Liver (tissue), 10 donors: ENCODE measurements at places on chromosomes 1 and 21. TPM values are rescaled to one million over a fixed set of nuclear protein-coding genes. Genes with fewer than 3 reads are reported as not detected.

Gene THEM5
- not detected for polyA plus RNA-seq

DNA sequence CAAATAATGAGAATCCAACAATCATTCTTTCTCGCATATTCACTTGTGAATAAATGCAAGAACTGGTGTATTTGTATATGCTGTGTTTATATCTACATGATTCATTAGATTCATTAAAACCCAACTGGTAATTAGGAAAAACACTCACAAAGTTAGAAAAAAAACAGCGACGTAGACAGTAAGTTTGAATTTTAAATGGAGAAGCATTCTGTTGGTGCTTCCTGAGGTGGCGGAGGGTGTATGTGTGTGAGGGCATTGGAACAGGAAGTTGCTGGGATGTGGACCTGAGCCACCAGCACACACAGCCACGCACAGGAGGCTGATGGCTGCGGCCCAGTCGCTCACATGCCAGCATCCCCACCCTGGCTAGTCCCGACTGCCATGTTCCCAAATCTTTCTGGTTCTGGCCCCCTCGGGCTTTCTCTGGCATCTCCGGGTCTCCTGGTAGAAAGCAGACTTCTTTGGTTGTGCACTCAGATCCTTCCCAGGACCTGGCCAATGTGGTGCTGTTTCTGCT, 121.6 kb upstream of the IRF2BP2 start:
- no peak for DNase-seq

Gene SLC16A4
- 0.72 TPM for polyA plus RNA-seq

Gene TLCD4
- 92.7 TPM for polyA plus RNA-seq

DNA sequence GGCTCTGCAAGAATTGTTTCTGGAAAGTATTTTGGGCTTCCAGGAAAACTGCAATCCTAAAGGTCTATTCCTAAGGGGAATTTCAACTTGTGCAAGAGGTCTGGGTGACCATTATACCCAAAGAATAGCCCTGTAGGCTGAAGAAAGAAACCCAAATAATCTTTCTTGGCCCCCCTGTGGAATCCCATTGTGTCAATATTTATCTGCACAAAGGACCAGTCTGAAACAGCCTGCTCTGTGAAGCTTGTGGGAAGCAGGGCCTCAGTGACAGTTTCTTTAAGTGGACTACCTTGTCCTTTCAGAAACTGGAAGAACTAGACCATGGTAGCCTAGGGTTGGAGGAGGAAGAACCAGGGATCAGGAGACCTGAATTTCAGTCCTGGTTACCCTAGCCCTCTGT, 58.4 kb upstream of the HSD17B7 start:
- DNase-seq, result no peak

DNA sequence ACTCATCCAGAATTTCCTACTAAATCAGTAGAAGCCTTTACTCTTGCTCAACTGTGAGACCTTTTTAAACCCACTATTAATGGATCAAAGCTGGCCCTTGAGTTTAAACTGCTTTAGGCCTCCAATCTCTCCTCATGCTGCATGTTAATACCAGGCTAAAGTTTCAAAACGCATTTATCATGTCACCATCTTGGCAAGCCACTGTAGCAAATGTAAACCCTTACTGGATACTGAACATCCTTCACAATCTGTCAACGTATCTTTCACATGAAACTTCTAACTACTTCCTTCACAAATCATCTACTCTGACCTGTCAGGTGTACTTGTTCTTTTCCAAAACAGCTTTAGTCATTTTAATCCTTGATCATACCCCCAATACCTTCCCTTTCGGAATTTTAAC, 3.0 kb downstream of the PAXBP1 start:
- no peak for DNase-seq

DNA sequence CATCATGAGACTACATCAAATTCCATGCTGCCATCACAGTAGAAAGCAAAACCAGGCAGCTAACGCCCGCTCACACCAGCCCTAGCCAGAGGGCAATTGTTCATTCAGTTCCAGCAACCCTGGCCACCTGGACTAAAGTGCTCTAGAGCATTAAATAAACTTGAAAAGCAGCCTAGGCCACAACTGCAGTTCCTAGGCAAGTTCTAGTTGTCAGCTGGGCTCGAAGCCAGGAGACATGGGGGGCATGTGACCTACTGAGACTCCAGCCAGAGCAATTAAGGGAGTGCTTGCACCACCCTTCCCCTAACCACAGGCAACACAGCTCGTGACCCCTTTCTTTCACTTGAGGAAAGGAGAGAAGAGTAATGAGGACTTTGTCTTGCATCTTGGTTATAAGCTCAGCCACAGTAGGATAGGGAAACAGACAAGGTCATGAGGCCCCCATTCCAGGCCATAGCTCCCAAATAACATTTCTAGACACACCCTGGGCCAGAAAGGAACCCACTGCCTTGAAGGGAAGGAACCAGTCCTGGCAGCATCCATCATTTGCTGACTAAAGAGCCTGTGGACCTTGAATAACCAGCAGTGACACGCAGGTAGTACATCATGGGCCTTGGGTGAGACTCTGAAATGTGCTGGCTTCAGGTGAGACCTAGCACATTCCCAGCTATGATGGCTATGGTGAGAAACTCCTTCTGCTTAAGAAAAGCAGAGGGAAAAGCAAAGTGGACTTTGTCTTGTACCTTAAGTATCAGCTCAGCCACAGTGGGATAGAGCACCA, 77.0 kb downstream of the ZZZ3 start:
- no peak for DNase-seq

Gene RHEX
- 0.26 TPM for polyA plus RNA-seq

- no peak for DNase-seq
These were observed 6.1 kb upstream of the TINAGL1 start for GRCh38 chr1:31570228-31570627.

Gene KRTAP7-1
- not detected for polyA plus RNA-seq

Gene UBE2J2
- polyA plus RNA-seq, result 26.3 TPM

DNA sequence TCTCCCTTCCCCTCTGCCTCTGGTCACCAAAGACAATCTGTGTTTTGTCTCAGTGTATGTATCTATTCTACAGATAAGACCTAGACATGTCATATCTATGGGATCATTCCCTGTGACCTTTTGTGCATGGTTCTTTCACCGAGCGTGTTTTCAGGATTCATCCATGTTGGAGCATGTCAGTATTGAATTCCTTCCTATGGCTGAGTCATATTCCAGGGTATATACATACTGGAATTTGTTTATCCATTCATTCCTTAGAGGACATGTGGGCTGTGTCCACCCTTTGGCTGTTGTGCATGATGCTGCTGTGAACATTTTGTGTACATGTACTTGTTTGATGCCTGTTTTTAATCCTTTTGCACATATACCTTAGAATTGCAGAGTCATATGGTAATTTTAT, 69.9 kb downstream of the NFASC start:
- no peak for DNase-seq

DNA sequence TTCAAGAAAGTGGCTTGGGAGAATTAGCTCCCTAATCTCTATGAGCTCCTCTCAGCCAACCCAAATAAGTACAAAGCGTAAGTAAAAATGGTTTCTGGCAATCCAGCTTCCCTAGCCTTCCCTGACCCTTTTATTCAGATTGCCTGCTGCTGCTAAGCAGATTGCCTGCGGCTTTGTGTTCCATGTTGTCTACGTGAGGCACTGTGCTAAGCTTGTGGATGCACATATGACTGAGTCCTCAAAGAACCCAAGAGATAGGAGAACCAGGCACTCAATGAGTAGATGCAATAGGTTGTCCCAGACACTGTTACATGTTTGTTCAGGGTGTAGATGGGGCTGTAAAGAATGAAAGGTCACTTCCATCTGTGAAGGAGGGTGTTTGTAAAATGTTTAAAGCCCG, 6.3 kb upstream of the OSBPL9 start:
- DNase-seq, result no peak

DNA sequence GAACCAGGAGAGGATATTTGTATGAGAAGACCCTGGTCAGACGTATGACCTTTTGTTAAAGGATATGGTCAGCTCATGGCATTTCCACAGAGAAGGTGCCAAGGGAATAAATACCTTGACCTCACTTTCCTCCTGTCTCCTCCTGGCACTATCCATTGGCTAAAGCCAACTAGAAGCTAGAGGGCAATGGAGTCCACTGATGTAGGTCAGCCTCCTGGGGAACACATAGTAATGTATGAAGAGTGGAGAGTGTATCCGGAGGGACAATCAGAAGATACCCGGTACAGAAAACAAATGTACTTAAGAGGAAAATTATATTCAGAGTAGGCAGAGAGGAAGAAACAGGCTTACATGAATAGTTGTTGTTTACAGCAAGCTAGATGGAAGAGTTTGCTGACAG, 698 bp upstream of the NTMT2 start:
- DNase-seq, result no peak

- DNase-seq, result no peak
These were observed 20.4 kb upstream of the SAMD11 start for GRCh38 chr1:903305-903704.

Gene TPR
- 8.1 TPM for polyA plus RNA-seq

GRCh38 chr1:15756143-15757015, 2.2 kb upstream of the FBLIM1 start:
- DNase-seq, result no peak

Gene C1orf94
- polyA plus RNA-seq, result not detected

- DNase-seq, result no peak
These were observed 250.2 kb upstream of the C1orf174 start for GRCh38 chr1:4150262-4150661.

GRCh38 chr21:33984021-33984481, 68.4 kb upstream of the ATP5PO start:
- DNase-seq, result no peak

Gene CHIT1
- 0.07 TPM for polyA plus RNA-seq

DNA sequence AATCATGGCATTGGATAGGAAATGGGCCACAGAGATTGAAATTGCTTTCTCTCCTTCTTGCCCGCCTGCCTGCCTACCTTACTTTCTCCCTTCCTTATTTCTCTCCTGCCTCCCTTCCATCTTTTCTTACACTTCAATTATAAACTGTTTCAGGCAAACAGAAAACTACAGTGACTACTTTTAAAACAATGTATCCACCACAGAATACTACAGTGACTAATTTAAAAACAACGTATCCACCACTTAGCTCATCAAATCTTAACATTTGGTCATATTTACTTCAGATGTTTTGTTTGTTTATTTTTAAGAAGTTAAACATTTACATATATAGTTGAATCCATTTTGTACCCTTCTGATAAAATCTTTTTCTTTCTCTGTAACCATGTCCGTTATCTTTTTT, 54.4 kb downstream of the SNRPE start:
- DNase-seq, result no peak

Gene KISS1
- not detected for polyA plus RNA-seq

DNA sequence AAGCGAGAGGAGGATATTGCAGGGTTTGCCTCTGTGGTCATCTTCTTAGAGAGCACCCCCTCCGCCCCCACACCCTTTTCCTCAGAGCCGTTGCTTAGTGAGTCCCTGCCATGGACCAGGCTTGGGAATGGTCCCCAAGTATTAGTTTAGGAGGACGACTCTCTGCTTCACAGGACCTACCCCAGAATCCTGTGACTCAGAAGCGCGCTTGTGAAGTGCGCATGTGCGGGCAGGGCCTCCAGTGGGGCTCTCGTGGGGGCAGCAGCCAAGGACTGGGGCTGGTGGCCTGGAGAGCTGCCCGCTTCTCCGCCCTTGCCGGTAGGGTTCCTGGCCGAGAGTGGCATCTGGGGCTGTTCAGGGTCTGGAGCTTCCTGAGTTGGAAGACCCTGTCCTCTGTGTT, 37.3 kb upstream of the HMGN1 start:
- peak; percentile 36 for DNase-seq

Gene FMO4
- 7.6 TPM for polyA plus RNA-seq

Gene FCRL2
- not detected for polyA plus RNA-seq

- no peak for DNase-seq
These were observed 96.4 kb downstream of the C1orf21 start for GRCh38 chr1:184483101-184483683.

Gene LCE1F
- not detected for polyA plus RNA-seq

Gene PBX1
- 2.2 TPM for polyA plus RNA-seq

- no peak for DNase-seq
These were observed 10.6 kb downstream of the USP25 start for GRCh38 chr21:15740383-15740782.

DNA sequence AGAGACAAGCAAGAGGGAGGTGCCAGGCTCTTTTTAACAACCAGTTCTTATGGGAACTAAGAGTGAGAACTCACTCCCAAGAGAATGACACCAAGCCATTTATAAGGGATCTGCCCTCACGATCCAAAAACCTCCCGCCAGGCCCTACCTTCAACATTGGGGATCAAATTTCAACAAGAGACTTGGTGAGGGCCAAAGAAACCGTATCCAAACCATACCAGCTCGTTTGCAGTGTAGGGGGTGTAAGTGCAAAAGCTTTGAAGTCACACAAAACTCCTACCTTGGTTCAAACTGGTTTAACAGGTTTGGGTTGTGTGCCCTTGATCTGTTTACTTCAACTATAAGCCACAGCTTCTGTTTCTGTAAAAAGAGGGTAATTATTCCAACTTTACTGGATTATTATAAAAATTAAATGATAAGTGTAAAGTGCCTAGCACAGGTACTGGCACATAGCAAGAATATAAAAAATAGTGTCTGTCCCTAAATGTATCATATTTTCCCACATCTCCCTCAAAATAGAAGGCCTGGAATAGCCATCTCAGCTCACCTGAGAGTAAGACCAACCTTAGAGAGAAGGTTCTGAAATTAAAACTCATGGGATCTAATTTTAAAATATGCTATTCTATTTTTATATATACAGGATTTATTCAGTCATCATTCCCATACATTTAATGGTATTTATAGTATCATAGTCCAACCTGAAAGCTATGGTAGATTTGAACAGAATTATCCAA, 7.0 kb upstream of the USP25 start:
- no peak for DNase-seq

DNA sequence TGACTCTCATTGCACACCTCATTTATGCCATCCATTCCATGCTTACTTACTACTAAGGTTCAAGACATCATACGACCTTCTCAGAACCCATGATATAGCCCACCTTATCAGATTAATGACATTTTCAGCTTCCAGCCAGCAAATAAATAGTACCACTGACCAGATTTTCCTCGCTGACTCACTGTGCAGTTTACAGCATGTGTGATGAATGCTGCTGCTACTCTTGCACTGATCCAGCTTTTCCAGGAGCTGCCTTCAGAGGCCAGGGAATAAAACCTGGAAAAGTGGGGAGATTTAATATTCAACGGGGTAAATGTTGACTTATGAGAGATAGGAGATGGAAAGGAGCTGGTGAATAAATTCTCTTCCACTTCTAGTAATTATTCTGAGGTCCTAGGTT, 247.1 kb downstream of the COL11A1 start:
- no peak for DNase-seq

- no peak for DNase-seq
These were observed 5.5 kb upstream of the AGTRAP start for GRCh38 chr1:11730429-11730891.

GRCh38 chr1:201364808-201365105, 12.7 kb downstream of the TNNT2 start:
- DNase-seq, result no peak

- no peak for DNase-seq
These were observed 124.2 kb downstream of the ATP6V1G3 start for GRCh38 chr1:198416296-198416695.

Gene CCDC190
- not detected for polyA plus RNA-seq
